ENCODE measurements at places on chromosomes 13 and 19. TPM values are rescaled to one million over a fixed set of nuclear protein-coding genes. Genes with fewer than 3 reads are reported as not detected.

Gene GPC6
- 10.8 TPM for total RNA-seq

Gene BCL2L12
- 9.0 TPM for total RNA-seq

Gene CRX
- not detected for total RNA-seq

GRCh38 chr13:21703846-21704245 is 33.0 kb downstream of the FGF9 start:
- DNase-seq = peak; percentile 9

GRCh38 chr13:73913751-73914518 is 220.3 kb downstream of the KLF12 start:
- no peak for DNase-seq

DNA sequence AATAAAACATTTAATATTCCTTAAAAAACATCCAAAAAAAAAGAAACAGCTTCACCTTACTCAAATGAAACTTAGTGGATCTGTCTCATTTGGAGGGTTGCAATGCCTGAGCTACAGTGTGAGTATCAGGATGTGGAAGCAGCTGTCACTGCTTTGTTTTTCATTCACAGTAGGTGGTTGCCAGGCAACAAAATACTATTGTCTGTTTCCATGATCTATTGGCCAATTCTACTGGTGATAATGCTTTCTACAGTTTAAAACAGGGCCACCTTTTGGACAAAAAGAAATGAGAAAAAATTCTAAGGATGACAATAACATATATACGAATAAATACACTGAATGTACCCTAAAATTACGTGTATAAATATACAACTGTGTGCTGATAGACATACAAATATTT is 3.0 kb downstream of the ENOX1 start:
- DNase-seq = no peak

GRCh38 chr19:38661996-38662395 is 14.5 kb downstream of the ACTN4 start:
- DNase-seq = no peak

- DNase-seq = no peak
Measured at GRCh38 chr19:45475537-45476291, 7.9 kb downstream of the FOSB start.

DNA sequence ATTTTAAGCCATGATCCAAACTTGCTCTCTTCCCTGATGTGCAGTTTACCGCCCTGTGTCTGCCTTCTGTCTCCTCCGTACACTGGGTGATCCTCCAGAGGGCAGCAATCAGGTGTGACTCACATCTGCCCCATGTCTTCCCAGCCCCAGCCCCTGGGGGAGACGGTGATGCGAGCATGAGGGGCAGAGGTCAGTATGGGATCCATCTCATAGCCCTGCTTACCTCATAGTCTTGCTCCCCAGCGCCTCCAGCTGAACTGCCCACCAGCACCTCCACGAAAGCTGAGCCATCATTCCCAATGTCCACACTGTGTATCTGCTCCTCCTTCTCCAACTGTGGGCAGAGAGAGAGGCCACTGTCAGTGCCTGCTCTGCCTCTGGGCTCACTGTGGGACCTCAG is 14.6 kb downstream of the XRCC1 start:
- DNase-seq = no peak

DNA sequence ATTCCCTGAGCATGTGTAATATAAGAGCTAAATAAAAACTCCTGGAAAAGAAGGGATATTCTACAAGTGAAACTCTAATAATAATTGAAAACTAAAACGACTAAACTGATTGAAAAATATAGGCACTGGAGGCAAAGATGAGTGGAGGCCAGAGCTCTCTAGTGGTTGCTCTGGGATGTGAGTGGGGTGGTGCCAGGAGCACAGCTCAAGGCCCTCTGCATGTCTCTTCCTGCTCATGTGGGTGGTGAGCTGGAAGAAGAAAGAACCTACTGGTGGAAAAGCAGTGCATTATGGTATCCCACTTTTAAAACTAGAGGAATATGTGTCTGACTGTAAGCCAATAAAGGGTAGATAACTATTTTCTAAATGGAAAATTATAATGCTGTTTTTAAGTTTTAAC is 15.8 kb upstream of the ARHGEF7 start:
- DNase-seq = no peak

GRCh38 chr19:53517114-53517741 is 20.7 kb upstream of the ZNF331 start:
- no peak for DNase-seq

GRCh38 chr19:16851031-16851712 is 22.0 kb downstream of the SIN3B start:
- no peak for DNase-seq

DNA sequence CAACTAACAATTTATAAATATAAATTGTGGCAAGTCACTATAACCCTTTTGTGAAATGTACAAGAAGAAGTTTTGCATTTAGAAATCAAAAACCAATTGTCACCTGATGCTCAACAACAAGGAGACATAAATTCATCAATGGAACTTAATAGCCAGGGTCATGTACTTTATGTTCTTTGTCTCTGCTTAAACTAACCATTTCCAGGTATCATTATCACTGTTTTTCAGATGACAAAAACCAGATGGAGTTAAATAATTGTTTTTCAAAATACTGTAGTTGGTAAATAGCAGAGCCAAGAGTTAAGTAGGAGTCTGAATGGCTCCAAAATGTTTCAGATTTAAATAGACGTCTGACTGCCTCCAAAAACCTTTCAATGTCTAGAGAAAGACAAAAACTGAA is 72.3 kb upstream of the MAB21L1 start:
- DNase-seq = no peak

All from H4 (cell line).